ENCODE measurements at places on chromosomes 5 and 9.

DNA sequence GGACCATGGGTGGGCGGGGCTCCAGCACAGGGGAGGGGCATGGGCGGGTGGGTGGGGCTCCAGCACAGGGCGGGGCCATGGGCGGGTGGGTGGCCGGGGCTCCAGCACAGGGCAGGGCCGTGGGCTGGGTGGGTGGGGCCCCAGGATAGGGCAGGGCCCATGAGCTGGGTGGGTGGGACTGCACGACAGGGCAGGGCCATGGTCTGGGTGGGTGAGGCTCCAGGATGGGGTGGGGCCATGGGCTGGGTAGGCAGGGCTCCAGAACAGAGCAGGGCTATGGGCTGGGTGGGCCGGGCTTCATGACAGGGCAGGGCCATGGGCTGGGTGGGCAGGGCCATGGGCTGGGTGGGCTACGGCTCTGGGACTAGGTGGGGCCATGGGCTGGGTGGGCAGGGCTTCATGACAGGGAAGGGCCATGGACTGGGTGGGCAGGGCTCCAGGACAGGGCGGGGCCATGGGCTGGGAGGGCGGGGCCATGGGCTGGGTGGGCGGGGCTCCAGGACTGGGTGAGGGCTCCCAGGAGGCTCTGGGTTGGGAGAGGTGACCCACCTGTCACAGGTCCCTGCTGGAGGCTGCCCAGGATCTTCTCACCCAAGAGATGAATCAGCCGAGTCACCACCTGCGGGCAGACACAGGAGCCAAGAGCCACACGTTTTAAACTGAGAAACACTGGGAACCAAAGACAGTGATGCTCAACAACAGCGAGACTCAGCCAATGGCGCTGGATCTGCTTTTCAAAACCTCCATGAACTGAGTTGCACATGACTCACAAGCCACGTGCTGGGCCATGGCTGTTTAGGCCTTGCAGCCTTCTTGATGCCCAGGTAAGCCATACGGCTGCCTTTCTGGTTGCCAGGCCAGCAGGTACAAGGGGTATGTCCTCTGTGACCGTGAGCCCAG is 33.6 kb upstream of the NSMF start:
- DNase-seq, result no peak

- DNase-seq, result no peak
These were observed 112.5 kb downstream of the WDR41 start for GRCh38 chr5:77379558-77380061.

DNA sequence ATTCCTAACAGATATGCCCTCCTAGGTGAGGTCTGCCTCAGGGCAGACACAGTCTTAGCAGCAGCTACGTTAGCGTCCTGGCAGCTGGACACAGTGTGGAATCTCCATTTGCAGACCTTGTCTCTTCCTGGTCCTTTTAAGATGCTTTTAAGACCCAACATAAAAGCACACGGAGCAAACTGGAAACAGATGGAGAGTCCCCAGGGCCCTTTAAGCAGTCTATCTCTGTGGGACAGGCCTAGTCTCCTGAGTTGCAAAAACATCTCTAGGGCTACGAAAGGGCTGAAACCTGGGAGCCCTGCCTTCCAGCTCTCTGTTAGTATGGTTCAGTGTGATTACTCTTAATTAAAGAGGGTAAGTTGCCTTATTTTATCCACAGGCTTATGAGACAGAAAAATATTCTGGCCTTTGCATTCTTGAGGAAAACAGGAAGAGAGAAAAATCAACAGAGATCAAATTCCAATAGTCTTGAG is 66.0 kb upstream of the GNA14 start:
- no peak for DNase-seq

DNA sequence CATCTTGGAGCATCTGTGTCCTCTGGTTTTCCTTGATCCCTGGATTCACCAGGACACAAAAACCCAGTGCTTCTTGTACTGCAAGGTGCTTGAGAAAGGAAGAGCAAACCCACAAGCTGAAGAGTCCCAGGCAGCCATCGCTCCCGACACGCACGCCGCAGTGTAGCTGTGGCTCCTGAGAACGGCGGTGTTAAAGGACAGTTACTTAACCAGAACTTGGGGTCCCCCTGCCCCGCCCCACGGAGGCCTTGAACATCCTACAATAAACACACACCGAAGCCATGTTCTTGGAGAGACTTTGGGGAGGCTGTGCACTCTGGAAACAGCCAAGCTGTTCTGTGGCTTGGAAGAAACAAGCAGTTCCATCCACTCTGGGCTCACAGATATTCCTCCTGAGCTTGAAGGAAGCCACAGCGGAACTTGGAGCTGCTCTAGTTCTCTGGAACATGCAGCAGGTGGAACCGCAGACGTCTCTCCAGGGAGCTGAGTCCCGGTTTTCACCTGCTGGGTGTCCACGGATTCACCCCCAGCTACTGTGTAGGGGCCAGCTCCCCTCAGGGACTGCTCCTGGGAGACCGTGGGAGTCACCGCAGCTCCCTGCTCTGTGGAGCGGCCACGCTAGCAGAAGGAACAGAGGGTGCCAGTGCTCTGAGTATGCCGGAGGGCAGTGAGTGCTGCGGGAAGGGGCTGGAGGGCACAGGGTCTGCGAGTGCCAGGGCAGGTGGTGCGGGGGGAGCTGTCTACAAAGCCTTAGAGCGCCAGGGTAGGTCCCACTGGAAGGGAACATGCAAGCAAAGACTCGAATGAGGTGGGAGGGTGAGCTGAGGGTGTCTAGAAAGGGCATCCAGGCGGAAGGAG is 107.3 kb downstream of the ADAMTS2 start:
- DNase-seq, result no peak

DNA sequence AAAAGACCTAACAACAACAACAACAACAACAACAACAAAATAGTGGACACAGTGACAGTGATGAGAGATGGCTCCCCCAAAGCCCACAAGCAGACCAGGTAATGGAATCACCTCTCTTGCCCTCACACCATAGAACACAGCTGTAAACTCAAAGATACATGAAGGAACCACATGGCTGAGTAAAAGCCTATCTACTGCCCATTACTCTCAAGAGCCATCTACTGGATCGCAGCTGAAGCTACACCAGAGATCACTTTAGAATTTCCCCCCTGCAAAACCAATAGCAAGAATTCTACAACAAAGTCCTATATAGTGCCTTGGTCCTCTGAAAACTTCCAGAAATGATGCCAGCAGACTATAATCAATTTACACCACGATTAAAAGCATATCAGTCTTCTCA is 1537.6 kb upstream of the CDH9 start:
- peak; percentile 25 for DNase-seq

- no peak for DNase-seq
These were observed 9.4 kb upstream of the TNFAIP8 start for GRCh38 chr5:119346394-119346793.

- no peak for DNase-seq
These were observed 907.0 kb upstream of the DMAC1 start for GRCh38 chr9:8706531-8706930.

- DNase-seq, result no peak
These were observed 15.2 kb downstream of the EHMT1 start for GRCh38 chr9:137634016-137634415.

DNA sequence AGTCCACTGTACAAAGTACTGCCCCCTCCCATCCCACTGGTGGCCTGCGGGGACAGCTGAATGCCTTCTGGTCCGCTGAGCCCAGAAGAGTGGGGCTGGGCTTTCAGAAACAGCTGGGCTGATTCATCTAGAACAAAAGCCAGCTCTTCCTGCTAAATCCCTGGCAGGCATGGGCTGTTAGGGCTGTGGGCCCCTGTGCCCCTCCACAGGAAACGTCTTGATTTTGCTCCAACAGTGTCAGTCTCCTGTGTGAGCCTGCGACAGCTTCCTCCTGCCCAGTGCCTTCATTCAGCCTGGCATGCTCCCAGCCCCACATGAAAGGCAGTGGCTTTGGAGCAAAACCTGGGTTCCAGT is 6.9 kb upstream of the GSN start:
- peak; percentile 58 for DNase-seq

- peak; percentile 46 for DNase-seq
These were observed 66.0 kb downstream of the FRMD3 start for GRCh38 chr9:83472221-83472665.

DNA sequence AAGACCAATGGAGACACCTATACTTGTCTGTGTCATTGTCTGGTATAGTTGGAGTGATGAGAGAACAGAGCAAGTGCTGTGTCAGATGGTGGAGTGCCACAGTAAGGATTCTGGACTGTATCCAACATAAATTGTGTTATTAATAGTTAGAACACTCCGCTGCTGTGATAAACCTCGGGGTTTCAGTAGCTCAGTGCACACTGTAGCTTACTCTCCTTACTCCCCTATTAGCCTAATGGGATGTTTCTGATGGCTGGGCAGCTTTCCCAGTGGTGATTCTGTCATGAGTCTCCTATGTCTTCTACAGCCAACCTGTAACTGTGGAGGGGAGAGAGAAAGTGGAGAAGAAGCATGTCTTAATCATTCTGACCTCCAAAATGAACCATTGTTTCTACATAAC is 127.6 kb upstream of the PTCH1 start:
- DNase-seq, result no peak

DNA sequence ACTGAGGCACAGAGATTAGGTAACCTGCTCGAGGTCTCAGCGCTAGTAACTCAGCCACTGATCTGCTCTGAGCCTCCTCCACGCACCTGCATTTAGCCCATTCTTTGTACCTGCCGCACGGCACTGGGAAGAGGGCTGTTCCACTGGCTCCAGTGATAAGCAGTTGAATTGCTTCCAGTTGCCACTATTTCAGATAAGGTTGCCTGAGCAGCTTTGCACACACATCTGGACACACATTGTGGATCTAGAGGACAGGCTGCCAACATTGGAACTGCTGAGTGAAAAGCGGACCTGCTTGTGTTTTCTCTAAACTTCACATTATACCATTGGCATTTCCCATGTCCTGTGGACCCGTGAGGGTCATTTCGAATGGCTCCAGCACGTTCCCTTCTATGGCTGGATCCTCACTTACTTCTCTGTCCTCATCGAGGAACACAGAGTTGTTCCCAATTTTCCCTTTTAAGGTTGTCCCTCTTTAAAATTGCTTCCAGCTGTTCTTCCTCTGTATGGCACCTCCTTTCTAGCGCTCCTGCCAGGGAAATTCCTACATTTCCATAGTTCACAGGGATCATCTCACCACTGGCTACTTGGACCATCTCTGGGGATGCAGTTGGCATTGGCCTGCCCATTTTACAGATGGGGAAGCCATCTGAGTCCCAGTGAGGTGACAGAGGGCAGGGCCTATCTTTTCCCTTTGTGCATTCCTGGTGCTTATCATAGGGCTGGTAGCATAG is 45.9 kb upstream of the RPL26L1 start:
- no peak for DNase-seq

- DNase-seq, result peak; percentile 2
These were observed 157.5 kb upstream of the SHB start for GRCh38 chr9:38226491-38226951.

GRCh38 chr5:88487066-88487465 is 218.4 kb upstream of the TMEM161B start:
- no peak for DNase-seq

- no peak for DNase-seq
These were observed 29.3 kb downstream of the AMBP start for GRCh38 chr9:114048533-114049415.

- no peak for DNase-seq
These were observed 97.6 kb downstream of the FRMD3 start for GRCh38 chr9:83440641-83441040.

- peak; percentile 42 for DNase-seq
These were observed 5.5 kb upstream of the CDHR2 start for GRCh38 chr5:176543428-176544182.

GRCh38 chr5:77558266-77558665 is 66.2 kb upstream of the WDR41 start:
- DNase-seq, result no peak

GRCh38 chr5:168608386-168608785 is 29.2 kb upstream of the PANK3 start:
- DNase-seq, result no peak

- DNase-seq, result no peak
These were observed 24.3 kb upstream of the RASGRF2 start for GRCh38 chr5:80935811-80936385.

DNA sequence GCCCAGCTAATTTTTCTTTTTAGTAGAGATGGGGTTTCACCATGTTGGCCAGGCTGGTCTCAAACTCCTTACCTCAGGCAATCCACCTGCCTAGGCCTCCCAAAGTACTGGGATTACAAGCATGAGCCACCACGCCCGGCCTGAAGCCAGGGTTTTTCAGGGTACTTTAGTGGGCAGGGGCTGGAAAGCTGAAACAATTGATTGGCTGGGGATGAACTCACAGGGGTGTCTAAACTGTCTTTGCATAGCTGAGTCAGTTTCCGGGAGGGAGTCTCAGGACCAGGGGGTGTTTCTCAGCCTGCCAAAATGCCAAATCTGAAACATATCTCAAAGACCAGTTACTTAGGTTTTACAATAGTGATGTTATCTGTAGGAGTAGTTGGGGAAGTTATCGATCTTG is 46.1 kb downstream of the PRUNE2 start:
- DNase-seq, result no peak

DNA sequence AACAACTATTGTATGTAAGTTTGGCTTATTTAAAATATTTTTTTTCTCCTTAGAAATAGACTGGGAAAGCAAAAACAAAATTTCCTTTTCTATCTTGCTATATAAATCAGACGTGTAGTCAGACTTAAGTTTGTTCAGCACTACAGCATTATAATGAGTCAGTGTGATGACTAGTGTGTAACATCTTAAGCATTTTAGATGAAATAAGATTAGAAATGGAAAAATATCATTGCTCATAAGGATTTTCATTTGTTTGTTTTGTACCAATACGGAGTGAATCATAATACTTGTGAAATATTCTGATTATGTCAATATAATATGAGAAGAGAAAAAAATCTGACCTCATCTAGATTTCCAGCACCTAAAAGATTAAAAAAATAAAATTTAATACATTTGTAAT is 64.7 kb upstream of the RICTOR start:
- peak; percentile 88 for DNase-seq

DNA sequence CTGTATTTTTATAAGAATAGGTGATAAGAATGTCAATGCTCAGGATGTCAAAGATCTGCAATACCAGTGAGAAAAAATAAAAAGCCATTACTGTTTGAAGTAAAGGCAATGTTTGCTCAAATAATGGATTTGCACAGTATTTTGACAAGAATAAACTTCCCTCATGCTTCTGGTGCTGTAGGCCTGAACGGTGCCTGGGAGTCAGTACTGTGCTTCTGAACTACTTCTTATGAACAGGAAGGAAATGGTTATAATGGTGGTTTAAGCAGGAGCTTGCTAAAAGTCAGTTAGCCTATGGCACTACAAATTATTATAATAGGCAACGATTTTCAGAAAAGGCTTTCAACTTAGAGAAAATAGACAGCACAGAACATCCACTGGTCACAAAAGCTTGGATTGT is 548.3 kb upstream of the CDH18 start:
- no peak for DNase-seq

DNA sequence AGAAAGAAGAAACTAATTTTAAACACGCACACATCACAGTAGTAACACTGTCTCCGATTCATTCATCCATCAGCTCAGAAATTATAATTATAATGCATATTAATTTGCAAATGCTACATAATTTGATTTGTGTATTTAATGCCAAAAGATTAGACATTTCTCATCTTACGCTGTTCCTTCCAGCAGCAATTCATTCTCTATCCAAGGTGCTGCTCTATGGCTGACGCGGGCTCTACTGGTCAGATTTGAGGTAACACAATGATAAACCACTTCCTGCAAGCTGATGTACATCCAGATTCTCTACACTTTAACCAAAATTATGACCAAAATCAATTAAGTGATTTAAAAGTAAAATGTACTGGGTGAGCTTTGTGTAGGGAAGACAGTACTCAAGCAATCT is 77.9 kb upstream of the ICE1 start:
- DNase-seq, result no peak

- DNase-seq, result peak; percentile 10
These were observed 85.7 kb downstream of the IZUMO3 start for GRCh38 chr9:24459953-24460352.

GRCh38 chr5:97165726-97166125 is 17.3 kb downstream of the RIOK2 start:
- no peak for DNase-seq

GRCh38 chr5:179253730-179254129 is 91.5 kb downstream of the ADAMTS2 start:
- DNase-seq, result no peak

All from fibroblast of pulmonary artery (primary cell).